ENCODE measurements at places on chromosomes 5 and 9.
A peak's percentile ranks its signal among the peaks of the same experiment; 100 is the strongest.

GRCh38 chr9:93955111-93955980, at the start of gene BARX1:
TSS of gene BARX1 (minus strand) at chr9:93955355. CDS start at chr9:93955146, 209 bp downstream.
- no peak for DNase-seq

DNA sequence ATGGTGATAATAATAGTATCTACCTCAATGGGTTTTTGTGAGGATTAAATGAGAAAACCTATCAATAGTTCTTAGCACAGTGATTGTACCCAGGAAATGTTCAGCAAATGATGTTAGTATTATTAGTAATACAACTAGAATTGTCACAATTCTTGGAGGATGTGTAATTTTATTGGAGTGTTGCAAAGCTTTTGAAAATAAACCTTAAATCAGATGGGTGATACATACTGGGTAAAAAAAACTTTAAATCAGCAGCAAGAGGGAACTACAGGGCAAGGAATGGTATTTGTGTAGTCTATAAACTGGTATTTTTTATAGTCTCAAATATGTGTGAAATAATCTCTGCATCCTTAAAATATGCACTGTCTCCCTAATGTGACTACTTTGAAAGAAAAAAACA, 371.6 kb downstream of the PIK3R1 start:
- no peak for DNase-seq

- DNase-seq: no peak
Measured at GRCh38 chr9:104711604-104712003, 17.3 kb downstream of the OR13D1 start.

DNA sequence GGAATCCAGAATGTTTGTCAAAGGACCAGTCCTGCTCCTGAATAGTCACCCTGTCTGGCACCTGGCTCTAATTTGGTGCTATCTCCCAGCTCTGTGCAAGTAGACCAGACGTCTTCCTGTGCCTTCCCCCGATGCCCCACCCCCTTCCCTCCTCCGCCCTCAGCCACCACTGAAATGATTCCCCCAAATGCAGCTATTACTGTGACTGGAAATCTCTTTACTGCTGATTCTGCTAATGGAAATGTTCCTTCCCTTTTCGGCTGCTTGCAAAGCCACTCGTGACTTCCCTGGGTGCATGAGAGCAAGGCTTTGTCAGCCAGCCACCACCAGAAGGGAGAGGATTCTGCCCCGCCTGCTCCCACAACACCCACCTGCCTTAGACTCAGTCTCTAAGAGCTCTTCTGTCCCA, 11.4 kb downstream of the ASTN2 start:
- DNase-seq: peak; percentile 18

DNA sequence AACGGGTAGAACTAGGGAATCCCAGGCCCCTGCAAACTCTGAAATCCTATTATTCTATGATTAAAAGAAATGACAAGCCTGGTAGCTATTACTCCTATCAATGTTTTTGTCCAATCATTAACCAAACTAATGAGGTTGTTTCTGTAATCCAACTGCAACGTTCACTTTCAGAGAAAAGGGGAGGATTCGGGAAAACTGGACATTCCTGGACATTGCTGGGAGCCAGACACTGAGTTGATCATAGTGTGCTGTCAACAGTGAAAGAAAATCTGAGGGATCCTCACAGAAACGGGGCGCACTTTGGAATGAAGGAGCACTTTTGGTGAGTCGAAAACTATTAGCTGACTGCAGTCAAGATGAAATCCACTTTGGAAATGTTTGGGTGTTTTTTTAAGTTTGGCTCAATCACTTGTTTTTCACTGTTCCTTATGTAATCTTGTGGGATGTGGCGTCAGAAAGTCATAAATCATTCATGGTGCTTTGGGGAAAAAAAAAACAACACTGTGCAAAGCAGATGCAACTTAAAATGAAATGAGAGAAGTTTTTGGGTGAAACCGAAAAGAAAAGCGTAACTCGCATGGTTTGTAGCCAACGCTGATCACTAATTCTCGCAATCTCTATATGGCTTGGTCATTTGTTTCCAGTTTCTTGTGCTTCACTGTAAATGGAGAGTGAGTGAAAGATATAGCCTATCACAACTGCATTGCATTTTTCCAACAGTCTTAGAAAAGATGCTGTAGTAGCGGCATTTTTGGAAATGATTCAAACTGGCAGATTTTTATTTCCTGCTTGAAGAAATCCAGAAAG, 51.2 kb upstream of the ADRA1B start:
- no peak for DNase-seq

DNA sequence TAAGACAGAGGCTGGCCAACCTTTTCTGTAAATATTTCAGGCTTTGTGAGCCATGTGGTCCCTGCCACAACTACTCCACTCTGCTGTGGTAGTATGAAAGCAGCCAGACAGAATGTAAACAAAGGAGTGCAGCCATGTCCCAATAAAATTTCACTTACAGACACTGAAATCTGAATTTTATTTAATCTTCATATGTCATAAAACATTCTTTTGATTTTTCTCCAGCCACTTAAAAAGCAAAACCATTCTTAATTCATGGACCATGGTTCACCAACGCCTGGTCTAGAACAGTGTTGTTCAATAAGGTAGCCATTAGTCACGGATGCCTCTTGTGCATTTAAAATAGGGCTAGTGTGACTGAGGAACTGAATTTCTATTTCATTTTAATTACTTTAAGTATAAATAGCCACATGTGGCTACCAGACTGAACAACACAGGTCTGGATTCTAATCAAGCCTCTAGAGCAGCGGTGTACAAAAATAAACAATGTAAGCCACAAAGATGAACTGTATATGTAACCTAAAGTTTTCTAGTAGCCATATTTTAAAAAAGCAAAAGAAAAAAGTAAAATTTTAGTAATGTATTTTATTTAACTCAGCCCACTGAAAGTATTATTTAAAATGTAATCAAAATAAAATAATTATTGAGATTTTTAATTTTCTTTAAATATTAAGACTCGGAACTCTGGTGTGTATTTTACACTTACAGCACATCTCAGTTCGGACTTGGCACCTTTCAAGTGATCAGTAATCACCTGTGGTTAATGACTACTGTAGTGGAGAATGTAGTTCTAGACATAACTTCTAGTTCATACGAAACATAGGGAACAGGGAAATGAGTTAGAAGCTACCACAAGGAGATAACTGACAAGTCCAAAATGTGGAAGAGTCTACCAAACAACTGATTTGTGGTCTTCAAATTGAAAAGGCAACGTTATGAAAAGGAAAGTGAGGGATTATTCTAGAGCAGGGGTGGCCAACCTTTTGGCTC, 14.3 kb downstream of the GEMIN5 start:
- no peak for DNase-seq

Data from cerebellum (tissue), 4 donors.